ENCODE measurements at places on chromosomes 5 and 9. TPM values are rescaled to one million over a fixed set of nuclear protein-coding genes. Genes with fewer than 3 reads are reported as not detected.

The LCN15 gene
- not detected for total RNA-seq

The PPP3R2 gene
- not detected for total RNA-seq

The SPAAR gene
- 0.20 TPM for total RNA-seq

The FAM169A gene
- total RNA-seq, result 4.2 TPM

The IL7R gene
- 0.40 TPM for total RNA-seq

The DMGDH gene
- total RNA-seq, result not detected

The CDKN2A gene
- not detected for total RNA-seq

The CDH12 gene
- total RNA-seq, result not detected

The SPIN1 gene
- 48.9 TPM for total RNA-seq

The PCDHGA4 gene
- 0.08 TPM for total RNA-seq
